ENCODE measurements at places on chromosomes 2 and 18.

DNA sequence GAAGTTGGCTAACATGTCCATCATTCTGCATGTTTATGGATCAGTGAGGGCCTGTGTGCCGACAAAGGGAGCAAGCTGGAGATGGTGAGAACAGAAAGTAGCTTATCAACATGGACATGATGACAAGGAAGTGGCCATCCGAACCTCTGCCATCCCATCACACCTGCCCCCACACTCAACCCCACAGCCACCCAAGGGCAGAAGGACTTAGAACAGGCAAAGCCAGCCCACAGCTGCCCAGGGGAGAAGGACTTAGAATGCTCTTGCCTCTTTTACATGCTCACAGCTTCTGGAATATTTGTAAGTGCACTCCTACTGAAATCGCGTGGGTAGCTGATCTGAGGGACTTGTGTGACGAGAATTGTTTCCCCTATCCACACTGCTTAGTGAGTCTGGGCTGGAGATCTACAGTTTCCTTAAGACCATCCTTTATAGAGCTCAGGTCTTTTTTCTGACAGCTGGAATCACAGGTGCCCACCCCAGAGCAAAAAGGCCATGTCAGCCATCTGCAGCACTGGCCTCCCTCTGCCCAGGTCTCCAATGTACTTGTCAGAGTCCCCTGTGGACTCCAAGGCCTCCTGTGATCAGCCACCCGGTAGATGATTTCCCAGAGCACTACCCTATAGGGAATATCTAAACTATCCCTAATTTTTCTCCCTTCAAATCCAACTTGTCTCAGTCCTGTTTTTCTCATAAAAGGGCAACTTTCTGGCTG, 154.1 kb downstream of the SMAD7 start:
- no peak for DNase-seq

DNA sequence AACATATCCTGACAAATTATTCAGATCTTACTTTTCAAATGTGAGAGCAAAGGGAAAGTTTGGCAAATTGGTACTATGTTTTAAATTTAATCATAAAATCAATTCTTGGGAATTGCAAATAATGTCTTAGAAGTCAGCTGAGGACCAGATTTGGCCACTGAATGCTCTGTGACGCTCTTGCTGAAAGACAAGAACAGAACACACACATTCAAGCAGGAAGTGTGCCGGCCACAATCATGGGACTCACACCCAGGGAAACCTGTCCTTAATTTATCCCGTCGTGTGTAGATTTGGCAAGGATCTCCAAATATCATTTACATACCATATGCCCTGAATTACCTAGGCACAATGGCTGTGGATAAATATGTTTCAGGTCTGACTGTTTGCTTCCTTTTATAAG, 253.1 kb downstream of the TCF4 start:
- no peak for DNase-seq

GRCh38 chr18:36309436-36310391, 12.2 kb downstream of the FHOD3 start:
- peak; percentile 86 for DNase-seq

DNA sequence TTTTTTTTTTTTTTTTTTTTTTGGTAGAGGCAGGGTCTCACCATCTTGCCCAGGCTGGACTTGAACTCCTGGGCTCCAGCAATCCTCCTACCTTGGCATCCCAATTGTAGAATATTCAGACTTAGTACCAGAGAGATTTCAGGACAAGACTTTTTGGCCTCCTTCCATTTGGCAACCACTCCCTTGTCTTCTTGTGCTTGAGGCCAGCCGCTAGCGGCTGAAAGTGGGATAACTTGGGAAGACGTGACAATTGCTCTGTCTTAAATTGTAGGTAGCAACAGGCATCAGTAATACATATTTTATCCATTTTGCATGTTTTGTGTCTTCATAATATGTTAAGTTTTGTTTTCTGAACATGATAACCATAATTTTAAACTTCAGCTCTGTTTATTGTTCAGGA, 53.3 kb upstream of the TTN start:
- no peak for DNase-seq

- DNase-seq: no peak
These were observed 45.7 kb downstream of the ITGB1BP1 start for GRCh38 chr2:9377461-9378097.

DNA sequence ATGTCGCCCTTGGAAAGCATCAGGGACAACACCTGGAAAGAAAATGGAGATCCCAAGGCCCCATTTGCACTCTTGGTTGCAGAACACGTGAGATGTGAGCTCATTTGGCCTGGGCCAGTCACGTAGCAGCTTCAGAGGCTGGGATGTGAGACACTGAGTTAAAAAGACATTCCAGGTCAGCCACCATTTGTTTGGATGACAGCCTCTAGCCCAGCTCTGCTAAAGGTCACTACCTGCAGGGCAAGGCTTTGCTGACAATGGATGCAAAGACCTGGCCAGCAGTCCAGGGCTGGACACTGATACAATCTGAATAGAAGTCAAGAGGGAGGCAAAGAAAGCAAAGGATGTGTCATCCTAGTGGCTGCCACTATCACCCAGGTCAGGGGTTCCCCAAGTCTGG, 83.9 kb upstream of the LRPPRC start:
- DNase-seq: no peak

GRCh38 chr2:5689750-5690149, 2.4 kb upstream of the SOX11 start:
- no peak for DNase-seq

- DNase-seq: no peak
These were observed 140.6 kb downstream of the VAPA start for GRCh38 chr18:10054366-10054765.

GRCh38 chr2:39275016-39275415, 31.2 kb upstream of the CDKL4 start:
- DNase-seq: no peak

DNA sequence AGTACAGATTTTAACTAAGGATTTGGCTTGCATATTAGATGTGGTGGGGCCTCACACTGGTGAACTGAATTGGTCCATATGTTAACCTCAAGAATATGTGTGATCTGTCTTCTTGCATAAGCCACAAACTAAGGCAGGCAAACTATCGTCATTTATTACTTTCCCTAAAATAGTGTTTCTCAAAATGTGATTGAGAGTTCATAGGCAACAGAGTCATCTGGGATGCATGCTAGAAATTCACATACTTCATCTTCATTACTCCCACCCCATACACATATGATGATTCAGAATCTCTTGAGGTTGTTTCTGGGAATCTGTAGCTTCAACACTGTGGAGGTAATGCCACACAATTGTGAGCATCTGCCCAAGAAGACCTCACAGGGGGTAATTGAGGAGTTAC, 822.8 kb upstream of the CDH2 start:
- DNase-seq: no peak

GRCh38 chr2:150508497-150509137, 21.1 kb upstream of the RND3 start:
- no peak for DNase-seq

DNA sequence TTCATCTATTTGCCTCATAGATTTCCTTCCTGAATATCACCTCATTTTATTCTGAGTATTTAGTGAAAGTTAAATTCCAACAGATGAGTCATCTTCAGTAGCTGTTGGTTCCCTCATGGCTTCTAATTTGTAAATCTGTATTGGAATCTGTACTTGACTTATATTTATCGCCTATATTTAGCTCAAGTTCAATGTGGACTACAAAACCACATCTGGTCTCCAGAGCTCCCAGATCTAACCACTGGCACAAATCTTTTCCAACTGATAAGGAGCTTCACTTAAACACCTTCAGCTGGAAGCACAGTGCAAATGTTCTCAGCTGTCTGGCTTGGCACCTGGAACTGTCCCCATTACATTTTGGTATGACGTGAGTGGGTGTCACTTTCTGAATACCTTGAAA, 82.8 kb upstream of the DSEL start:
- DNase-seq: no peak

- no peak for DNase-seq
These were observed 285.1 kb downstream of the PRKCE start for GRCh38 chr2:45936623-45936979.

- no peak for DNase-seq
These were observed 87.1 kb downstream of the HS1BP3 start for GRCh38 chr2:20563833-20564232.

DNA sequence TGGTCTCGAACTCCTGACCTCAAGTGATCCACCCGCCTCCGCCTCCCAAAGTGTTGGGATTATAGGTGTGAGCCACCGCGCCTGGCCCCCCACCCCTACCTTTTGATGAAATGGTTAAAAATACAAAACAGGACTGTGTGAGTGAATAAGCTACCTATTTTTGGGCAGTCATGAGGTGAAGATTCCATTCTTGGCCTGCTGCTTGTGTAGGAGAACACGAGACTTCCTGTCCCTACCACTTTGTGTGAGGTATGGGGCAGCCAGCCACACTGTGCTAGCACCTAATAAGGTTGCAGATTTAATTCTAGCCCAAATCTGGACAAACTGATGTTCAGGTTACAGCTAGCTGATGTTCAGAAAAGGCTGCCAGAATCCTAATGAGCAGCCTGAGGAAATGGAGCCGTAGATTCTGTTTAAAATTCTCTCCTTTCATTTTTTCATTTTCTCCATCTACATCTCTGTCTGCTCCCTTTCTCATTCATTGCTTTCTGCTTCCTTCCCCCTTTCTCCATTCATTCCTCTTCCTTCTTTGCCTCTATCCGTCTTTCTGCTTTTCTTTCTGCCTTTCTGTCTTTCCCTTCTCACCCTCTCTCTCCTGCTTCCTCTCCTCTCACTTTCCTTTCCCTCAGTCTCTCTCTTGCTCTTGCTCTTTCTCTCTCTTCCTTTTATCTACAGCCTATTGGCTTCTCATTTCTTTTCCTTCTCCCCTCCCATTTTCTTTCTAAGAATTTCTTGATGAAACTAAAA, 4.6 kb upstream of the LTBP1 start:
- DNase-seq: no peak

- DNase-seq: no peak
These were observed 30.2 kb upstream of the MTX2 start for GRCh38 chr2:176239031-176239430.

DNA sequence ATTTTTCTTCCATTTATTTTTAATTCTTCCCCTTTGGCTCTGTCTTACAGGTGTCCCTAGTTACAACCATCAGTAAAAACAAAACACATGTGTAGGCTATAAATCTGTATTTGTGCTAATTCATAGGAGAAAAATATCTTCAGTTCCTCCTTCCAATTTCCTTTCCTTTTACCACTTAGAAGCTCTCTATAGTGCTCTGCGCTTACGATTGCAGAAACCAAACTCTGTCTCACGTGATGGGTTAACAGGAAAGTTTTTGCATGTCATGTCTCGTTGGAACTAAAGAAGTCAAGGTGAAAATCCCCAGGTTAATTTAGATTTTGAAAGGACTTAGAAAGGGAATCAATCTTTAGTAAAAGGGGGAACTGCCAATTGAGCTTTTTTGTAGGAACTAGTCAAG, 1390.5 kb upstream of the ZEB2 start:
- no peak for DNase-seq

GRCh38 chr18:47821314-47821713, 109.1 kb downstream of the SMAD2 start:
- no peak for DNase-seq

- no peak for DNase-seq
These were observed 110.2 kb upstream of the PIEZO2 start for GRCh38 chr18:11259469-11260150.

- DNase-seq: no peak
These were observed 586.4 kb upstream of the ZEB2 start for GRCh38 chr2:145106293-145106692.

GRCh38 chr2:230267059-230267458, 41.5 kb downstream of the SP140 start:
- no peak for DNase-seq

DNA sequence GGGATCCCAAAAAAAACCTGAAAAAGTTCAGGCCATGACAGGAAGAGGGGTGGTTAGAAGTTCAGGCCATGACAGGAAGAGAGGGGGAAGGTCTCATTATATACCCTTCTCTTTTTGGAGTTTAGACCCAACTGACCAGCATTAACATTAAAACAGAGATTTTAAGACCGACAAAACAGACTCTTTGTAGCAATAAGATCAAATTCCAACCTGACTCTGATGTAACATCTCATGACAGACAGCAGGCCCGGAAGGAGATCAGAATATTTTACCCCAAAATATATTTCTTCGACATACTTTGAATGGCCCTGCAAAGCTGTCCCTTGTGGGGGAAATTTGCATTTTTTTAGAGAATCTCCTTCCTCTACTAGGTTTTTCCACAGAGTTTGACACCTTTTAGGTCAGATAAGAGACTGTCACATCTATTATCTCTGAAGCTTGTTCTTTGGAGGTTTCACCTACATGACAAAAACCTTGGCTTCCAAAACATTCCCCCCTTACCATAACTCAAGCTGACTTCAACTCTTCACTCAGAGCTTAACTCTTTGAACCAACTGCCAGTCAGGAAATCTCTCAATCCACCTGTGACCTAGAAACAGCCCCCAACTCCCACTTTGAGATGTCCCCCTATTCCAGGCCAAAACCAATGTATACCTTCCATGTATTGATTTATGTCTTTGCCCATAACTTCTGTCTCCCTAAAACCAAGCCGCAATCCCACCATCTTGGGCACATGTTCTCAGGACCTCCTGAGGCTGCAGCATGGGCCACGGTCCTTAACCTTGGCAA, 51.0 kb upstream of the B3GNT2 start:
- DNase-seq: no peak

GRCh38 chr18:32372047-32372380, 98.7 kb downstream of the GAREM1 start:
- DNase-seq: no peak

GRCh38 chr2:187528042-187528441, 26.2 kb downstream of the TFPI start:
- DNase-seq: no peak

DNA sequence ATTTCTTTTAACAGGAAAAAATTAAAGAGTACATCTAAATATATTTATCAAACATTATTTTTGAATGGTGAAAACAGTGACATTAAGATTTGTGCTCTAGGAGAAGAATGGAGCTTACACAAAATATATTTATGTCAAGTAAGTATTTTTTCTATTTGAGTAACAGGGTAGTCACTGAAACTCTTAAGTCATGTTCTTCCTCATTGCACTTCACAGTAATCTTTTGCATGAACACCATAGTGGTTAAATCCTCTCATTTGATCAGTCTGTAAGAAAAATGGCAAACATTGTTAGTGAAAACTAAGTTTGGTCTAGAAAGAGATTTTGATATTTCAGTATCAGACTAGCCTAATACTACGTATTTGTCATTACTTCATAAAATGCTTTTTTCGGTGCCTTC, 8.1 kb downstream of the GMCL1 start:
- DNase-seq: no peak

- DNase-seq: peak; percentile 100
These were observed at the start of gene MXD1 for GRCh38 chr2:69914950-69915945. MXD1 (plus strand) TSS chr2:69915109; CDS start chr2:69915331, 222 bp downstream.

DNA sequence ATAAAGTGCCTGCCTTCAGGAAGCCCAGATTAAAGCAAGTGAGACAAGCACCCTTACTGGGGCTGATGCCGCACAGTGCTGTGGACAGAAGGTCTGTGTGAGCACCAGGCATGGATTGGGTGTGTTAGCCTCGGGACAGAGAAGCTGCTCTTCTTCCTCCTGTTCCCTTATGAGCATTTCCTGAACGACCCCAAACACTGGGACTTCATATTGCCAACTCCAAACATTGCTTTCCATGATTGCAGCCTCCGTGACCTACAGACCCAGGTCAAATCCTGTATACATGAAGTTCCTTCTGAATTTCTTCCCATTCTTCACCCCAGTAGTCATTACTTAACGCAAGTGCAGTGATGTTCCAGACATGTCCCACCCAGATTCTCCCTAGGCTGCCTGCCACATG, 129.8 kb upstream of the ALKAL2 start:
- no peak for DNase-seq

- DNase-seq: no peak
These were observed 244.8 kb upstream of the NCKAP5 start for GRCh38 chr2:133812826-133813617.

All from posterior vena cava (tissue), 2 donors.